Umbilical cord (tissue), 2 donors: ENCODE measurements at places on chromosomes 11 and 22. TPM values are rescaled to one million over a fixed set of nuclear protein-coding genes. Genes with fewer than 3 reads are reported as not detected.

Gene CRYAB
- total RNA-seq = 55.6 TPM

Gene LGALS12
- total RNA-seq = 0.48 TPM

Gene CCDC87
- total RNA-seq = 0.24 TPM

Gene KREMEN1
- total RNA-seq = 14.0 TPM

Gene ANKK1
- total RNA-seq = 0.48 TPM

Gene DEPDC7
- total RNA-seq = 6.5 TPM

Gene PARVA
- total RNA-seq = 55.9 TPM
